Activated T-helper 1 cell treated with anti-CD3 and anti-CD28 coated beads, Interleukin-2, amount 50 U/mL, for 16 hours (primary cell): ENCODE measurements at places on chromosomes 2 and 18.

DNA sequence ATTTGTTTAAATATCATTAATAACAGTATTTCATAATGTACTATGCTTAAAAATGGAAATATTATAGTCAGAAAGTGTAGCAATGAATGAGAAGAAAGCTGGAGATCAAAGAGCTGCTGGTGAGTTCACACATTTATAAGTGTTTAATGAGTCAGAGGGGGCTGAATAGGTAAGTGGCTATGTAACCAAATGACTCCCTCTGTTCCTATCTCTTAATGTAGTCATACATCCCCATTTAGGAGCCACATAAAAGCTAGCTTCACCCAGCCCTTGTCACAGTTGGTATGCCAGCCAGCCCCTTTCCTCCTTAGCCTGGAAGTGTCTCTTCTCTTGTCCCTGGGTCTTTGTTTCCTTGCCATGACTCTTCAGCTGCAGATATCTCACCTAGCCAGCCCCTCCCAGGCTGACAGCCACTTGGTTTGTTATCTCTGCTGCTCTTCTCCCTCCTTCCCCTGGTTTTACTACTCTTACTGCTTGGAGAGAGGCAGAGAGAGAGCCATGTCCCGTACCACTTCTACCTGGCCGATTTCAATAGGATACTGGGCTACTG is 438.6 kb upstream of the HNMT start:
- no peak for DNase-seq

- no peak for DNase-seq
These were observed 420.7 kb upstream of the NRP2 start for GRCh38 chr2:205261516-205262020.

DNA sequence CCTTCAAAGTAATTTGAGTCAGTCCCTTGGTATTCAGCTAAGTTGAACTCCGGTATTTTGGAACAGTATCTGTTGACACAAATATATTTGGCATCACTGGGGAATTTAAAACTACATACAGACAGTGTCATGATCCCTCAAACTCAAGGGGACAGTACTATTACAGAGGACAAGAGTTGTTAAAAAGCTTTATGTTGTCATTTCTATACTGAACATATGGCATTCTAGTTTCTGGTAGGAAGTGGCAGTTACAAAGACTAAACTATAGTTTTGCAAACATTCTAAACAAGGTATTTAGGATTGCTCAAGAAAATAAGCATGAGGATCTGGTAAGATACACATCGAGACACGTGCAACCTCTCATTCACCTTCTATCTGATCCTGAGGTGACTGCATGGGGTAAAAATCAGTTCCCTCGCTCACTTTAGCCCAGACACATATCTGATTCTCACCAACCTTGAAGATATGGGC is 16.6 kb upstream of the CCNYL1 start:
- no peak for DNase-seq

GRCh38 chr2:128640845-128641360 is 322.2 kb upstream of the HS6ST1 start:
- no peak for DNase-seq

DNA sequence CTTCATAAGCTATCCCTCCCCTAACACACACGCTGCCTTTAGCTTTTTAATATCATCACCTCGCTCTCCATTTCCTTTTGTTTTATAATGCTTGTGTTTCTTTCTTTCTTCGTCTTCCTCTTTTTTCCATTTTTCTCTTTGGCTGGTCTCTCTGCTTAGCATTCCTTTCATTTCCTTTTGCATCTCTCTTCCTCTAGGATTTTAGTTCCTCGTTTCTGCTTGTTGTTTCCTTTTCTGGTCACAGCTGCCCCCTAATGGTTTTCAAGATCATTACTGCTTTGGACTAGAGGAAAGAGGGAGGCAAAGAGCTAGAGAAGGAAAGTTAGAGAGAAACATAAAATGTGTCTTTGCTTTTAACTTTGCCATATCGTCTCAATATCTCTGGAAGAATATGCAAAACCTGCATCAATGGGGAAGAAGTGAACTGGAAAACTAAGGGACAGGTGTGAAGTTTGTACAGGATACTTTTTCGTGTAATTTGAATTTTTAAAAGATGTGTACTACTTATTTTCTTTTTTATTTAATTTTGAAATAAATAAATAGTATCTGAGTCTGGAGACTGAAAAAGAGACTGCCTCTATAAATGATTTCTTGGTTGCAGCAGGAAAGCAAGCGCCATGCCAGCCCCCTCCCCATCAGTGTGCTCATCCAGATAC is 6.3 kb upstream of the NRP2 start:
- DNase-seq, result no peak

GRCh38 chr2:200796561-200796960 is 15.1 kb upstream of the BZW1 start:
- no peak for DNase-seq

DNA sequence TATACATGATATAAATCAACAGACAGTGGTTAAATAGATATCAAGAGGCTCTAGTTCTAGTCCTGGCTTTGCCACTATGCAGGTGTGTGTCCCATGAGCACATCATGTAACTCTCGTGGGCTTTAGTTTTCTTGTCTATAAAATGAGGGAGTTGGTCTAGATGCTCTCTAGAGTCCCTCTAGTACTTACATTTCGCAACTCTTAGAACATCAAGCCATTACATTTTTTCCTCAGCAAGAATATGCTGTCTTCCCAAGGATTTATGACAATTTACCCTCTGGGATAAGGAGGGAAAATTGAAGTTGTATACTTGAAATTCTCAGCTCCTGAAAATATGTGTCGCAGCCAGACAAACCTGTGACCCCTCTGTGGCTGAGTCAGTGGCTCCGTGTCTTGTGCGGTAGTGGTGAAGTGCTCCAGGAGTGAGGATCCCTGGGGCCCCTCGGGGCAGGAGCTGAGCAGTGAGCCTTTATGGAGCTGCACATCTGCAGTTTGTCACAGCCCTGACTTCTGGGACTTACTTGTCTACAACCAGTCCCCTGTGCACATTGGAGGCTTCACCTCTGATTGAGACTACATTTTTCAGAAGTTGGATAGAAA is 6.8 kb downstream of the PKP4 start:
- no peak for DNase-seq
